Activated effector memory CD4-positive, alpha-beta T cell treated with Interleukin-2 at 50 U/mL for 16 hours (primary cell): ENCODE measurements at places on chromosomes 1 and 21.

- no peak for DNase-seq
Measured at GRCh38 chr1:208603721-208604120, 359.5 kb upstream of the PLXNA2 start.

- no peak for DNase-seq
Measured at GRCh38 chr1:205037539-205037938, 5.5 kb upstream of the CNTN2 start.

GRCh38 chr1:245690156-245690690 is 535.4 kb downstream of the KIF26B start:
- no peak for DNase-seq

- no peak for DNase-seq
Measured at GRCh38 chr1:25793585-25794170, 6.3 kb upstream of the SELENON start.

DNA sequence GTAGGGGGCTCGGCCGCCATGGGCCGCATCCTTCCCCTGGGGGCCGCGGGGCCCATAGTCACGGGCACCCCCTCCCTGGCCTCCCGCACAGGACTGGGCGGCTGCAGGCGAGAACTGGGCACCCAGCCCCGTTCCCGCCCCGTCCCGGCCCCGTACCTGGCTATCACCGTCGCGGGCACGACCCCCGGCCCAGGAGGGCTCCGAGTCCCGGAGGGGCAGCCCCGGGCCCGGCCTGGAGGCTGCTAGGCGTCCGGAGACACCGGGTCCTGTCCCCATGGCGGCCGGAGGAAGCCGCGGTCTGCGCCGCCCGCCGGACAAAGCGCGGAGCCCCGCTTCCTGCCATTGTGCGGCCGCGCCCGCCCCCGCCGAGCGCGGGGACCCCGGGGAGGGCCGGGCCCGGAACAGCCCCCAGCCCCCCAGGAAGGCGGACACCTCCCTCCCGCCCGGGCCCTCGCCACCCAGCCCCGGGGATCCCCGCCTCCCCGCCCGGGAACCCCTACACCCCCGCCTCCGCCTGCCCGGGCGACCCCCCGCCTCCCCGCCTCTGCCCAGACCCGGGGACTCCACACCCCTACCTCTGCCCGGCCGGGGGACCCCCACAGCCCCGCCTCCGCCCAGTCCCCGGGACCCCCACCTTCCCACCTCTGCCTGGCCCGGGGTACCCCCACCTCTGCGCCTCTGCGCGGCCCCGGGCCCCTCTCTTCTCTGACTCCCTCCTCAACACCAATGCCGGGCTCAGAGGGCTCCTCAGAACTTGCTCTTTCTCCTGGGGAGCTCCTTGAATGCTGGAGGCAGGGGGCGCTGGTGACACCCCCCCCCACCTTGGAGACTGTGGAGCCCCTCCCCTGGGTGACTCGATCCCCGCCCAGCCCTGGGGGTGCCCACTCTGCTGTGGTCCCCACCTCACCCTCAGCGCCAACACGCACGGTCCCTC is 6.0 kb downstream of the PLEKHG5 start:
- no peak for DNase-seq
